Fibroblast of lung (primary cell): ENCODE measurements at places on chromosomes 12 and 14. TPM values are rescaled to one million over a fixed set of nuclear protein-coding genes. Genes with fewer than 3 reads are reported as not detected.

Gene SLC5A8
- total RNA-seq: not detected in 2 replicates

DNA sequence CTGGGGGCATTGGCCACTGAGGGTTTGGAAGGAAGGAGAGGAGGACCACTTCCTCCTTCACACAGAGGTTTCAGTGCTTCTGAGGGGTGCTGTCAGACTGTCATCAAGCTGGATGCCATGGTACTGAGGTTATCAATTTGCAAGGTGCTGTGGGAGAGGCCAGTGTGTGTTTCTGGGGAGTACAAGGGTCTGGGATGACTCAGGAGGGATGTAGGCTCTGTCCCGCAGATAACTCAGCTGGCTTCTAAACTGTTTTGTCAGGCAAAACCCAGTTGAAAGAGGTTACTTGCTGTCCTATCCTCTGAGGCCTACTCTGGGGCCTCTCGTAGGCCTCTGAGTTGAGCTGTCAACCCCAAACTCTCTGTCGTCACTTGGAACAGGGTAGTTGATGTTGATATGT lies 22.8 kb downstream of the ADCK1 start:
- no peak for DNase-seq

Gene NOVA1
- 3.6 and 5.1 TPM in 2 replicates for total RNA-seq

- DNase-seq: peak; percentile 51
Measured at GRCh38 chr12:5003025-5003666, 40.5 kb upstream of the KCNA5 start.
